ENCODE measurements at places on chromosomes 1 and 21.

GRCh38 chr1:232260861-232261260, 369.1 kb downstream of the SIPA1L2 start:
- DNase-seq: no peak

- peak; percentile 72 for DNase-seq
Measured at GRCh38 chr1:154998818-154999570, 3.6 kb upstream of the ZBTB7B start.

- DNase-seq: no peak
Measured at GRCh38 chr1:222898191-222898527, 83.3 kb downstream of the DISP1 start.

- no peak for DNase-seq
Measured at GRCh38 chr1:112894561-112895011, 61.4 kb downstream of the SLC16A1 start.

Measured in stimulated activated CD8-positive, alpha-beta memory T cell treated with anti-CD3 and anti-CD28 coated beads, Interleukin-2, amount 100 ng/mL, for 48 hours (primary cell).